ENCODE measurements at places on chromosomes 6 and 20.

DNA sequence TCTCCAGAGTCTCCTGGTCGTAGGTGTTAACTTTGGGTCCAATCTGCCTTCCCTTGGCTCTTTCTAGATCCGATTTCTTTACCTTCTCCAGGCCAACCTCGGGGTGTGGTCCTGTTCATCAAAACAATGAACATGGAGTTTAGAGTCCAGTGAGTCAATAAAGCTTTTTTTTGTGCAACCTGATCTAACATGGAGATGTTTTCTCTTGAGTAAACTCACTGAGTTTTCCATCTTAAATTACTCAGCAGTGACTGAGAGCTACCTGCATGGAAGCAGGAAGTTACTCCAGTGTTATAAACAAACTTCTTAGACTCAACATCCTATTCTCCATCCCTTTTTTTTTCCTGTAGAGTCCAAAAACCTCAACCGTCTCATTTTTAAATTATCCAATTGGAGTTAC, 14.9 kb upstream of the SLC22A1 start:
- no peak for DNase-seq

- no peak for DNase-seq
Measured at GRCh38 chr20:24034820-24035219, 46.2 kb upstream of the GGTLC1 start.

DNA sequence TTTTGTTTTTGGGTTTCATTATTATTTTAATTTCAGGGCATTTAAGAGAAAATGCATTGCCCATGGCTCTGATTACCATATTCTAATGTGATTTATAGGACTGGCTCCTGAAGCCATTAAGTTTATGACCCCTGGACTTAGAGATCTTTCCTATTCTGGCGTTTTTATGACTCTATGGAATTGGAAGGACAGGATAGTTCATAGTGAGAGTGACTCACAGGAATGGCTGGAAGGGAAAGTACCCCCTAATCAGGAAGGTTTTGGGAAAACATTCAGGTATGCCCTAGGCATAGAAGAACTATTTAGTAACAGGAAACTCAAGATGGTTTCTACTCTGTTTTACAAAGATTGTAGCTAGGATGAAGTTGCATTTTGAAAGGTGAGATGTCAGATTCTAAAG, 108.6 kb upstream of the SLC2A12 start:
- DNase-seq, result no peak

DNA sequence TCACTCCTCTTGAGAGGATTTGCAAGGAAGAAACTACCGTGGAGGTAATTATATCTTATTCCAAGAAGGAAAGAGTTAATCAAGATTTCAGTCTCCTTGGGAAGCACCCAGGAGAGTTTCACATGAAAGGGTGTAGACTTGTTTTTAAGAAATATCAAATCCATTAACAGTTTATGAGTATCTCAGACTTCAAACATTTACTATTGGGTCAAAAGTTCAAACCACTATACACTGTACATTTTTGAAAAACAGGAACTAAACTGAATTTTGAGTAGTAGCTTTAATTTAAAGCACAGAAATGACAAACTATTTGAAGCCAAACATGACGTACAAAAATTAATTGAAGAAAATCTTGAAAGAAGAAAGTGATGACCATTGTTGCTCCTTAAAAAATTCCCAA, 164.0 kb downstream of the FOXC1 start:
- no peak for DNase-seq

DNA sequence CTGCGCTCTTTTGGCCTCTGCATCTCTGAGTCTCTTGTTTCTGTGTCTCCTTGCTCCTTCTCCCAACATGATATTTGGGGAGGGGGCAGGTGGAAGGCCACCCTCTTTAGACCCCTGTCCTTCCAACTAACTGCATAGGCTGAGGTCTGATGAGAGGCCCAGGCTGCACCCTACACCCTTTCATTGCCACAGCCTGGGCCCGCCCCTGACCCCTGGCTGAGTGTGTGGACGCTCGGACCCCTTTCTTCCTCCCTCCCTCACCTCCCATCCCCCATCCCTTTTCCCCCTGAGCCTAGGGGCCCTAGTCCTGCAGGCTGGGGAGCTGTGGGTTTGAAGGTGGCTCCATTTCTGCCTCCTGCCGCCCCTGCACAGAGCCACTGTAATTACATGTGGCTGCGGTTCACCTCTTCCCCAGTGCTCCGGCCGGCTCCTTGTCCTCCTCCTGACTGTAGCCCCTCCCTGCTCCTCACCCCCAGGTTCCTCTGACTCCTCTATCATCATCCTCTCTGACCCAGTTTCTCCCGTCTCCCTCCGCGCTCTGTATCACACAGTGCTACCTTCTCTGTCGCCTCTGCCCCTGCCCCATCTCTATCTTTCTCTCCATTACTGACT, 6.8 kb downstream of the MDFI start:
- DNase-seq, result no peak

- DNase-seq, result no peak
Measured at GRCh38 chr20:58695895-58696375, 3.3 kb downstream of the NPEPL1 start.

DNA sequence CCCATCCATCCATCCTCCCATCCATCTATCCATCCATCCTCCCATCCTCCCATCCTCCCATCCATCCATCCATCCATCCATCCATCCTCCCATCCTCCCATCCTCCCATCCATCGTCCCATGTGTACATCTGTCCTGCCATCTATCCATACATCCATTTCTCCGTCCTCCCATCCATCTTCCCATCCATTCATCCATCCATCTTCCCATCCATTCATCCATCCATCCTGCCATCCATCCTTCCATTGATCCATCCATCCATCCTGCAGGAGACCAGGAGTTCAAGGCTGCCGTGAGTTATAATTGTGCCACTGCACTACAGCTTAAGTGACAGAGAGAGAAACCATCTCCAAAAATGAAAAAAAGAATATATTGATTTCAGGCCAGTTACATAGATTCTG, 356.5 kb downstream of the CDH26 start:
- DNase-seq, result no peak

DNA sequence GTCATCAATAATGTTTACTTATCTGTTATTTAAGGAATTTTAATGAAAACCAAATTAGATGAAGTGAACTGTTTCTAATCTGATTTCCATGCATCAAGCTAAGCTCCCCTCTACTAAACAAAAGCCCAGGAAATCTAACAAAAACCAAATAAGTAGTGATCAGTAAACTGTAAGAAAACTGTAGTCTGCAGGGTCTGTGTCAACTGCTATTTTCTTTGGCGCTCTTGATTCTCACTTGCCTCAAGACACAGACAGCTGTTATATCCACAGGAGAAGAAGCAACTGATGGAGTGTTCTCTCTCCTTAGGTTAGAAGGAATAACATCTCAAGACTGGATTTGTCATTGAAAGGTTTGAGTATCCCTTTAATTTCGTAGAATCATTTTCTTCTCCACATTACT, 293.5 kb downstream of the PHF3 start:
- no peak for DNase-seq

GRCh38 chr6:43943781-43944250, 173.8 kb downstream of the VEGFA start:
- no peak for DNase-seq

- DNase-seq, result no peak
Measured at GRCh38 chr20:59101961-59102360, 59.4 kb upstream of the PRELID3B start.

DNA sequence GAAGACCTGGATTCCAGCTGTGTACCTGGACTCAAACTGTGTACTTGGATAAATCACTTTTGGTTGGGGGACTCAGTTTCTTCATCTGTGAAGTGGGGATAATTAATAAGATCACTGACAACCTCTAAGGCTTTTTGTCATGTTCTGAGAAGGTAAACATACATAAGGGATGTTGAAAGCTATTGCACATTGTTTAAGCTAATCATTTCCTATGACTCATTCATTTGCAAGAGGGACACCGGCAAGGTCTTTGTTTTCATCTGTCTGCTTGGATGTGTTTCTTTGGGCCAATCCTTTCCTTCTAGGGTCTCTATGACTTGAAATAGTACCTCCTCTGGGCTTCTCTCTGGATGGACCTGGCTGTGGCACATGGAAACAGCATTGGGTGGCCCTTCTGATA, 6.8 kb downstream of the PROKR2 start:
- no peak for DNase-seq

- DNase-seq, result no peak
Measured at GRCh38 chr20:34108616-34109174, 3.3 kb downstream of the EIF2S2 start.

DNA sequence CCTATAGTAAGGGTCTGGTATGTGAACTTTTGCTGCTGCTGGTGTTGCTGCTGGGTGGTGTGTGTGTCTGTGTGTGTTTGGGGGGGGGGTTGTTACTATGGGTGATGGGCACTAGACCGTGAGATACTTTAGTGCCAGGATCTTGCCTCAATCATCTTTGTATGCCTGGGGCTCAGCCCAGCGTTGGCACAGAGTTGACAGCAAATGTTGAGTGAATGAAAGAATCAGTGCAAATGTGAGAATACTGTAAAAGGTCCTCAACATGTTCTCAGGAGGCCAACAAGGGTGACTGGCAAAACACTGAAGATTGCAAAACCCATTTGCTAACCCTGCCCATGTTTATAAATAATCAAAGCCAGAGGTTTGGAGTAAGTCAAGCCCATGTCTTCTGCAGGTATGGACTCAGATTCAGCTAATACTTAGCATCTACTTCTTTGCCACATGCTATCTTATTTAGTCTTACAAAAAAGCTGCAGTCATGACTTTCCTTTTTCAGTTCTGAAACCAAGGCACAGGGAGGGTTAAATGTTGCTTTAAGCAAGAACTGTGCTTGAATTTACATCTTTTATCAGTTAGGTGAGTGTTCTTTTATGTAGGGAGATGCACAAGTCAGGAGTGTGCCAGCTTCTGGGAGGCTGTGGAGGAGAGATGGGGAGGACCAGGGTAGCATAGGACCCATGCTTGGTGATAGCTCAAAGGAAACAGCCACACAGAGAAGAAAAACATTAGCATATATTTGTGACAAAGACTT, 125.3 kb upstream of the SPACA1 start:
- no peak for DNase-seq

GRCh38 chr20:33676652-33677645, 2.7 kb upstream of the NECAB3 start:
- DNase-seq, result no peak

GRCh38 chr6:109298605-109299264, 83.5 kb downstream of the CD164 start:
- DNase-seq, result no peak

DNA sequence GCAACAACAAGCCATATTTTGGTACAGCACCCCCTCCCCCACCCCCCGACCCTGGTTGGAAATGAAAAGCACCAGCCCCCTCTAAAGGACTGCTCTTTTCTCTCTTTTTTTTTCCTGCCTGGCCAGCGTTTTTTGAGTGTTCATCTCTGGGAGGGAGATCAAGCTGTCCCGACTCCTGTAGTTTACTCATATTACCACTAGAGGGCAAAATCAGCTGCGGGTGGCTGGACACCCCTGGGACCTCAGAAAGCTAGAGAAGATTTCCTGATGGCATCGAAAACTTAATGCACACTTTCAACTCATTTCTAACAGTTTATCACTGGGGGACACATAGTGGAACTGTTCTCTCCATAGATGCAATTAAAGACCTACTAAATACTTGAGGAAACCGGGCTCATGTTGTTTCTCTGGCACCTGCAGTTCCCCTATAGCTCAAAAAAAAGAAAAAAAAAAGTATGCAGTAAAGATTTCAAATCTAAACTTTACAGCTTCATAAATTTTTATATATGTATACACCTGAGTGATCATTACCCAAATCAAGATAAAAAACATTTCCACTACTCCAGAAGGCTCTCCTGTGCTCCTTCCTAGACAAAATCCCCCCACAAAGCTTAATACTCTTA, 24.4 kb downstream of the CNBD2 start:
- DNase-seq, result no peak

- DNase-seq, result no peak
Measured at GRCh38 chr6:2861060-2861821, 19.6 kb upstream of the SERPINB1 start.

DNA sequence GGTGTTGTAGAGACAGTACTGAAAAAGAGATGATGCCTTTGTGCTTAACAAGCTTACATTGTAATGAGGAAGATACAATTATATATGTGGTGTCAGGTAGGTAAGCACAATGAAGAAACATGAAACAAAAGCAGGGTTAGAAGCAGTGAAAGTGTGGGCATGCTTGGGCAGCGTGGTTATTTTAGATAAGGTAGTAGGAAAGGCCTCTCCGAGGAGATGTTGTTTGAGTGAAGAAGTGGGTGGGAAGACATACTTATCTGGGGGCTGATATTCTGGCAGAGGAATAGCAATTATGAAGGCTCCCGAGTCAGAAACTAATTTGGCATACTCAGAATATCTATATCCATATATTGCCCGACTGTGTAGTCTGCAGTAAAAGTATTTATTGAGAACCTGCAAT, 4.7 kb downstream of the CDKAL1 start:
- DNase-seq, result no peak
